HCEC 1CT (cell line): ENCODE measurements at places on chromosomes 7 and 10.

DNA sequence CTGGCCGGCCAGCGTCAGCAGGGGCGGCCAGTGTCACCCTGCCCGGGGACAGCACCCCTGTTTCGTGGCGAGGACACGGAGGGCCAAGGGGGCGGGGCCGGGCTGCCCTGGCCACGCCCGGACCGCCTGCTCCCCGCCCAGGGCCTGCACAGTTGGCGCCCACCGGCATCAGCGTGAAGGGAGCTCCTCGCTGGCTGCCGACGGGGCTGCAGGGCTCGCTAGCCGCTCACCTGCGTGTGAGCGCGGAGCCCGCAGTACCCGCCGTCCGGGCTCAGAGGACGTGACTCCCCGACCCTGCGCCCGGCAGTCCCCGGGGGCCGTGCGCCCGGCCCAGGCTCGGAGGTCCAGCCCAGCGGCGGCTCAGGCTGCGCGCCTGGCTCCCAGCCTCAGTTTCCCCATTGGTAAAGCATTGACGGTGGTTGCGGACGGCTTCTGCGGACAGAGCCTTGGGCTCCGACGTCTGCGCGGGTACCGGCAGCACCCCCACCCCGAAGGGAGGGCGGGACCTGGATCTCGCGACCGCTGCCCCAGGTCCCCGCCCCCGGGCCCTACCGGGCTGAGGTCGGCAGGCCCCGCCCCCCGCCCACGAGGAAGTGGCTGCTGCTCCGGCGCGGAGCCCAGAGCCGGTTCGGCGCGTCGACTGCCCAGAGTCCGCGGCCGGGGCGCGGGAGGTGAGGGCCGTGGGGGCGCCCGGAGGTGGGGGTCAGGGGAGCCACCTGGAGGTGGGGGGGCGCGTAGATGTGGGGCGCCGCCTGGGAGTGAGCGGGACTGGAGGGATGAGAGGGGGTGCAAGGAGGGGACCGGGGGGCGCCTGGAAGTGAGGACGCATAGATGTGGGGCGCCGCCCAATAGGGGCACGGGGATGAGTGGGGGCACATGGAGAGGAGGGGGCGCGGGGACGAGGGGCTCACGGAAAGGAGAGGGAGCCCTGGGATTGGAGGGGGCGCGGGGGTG is at the start of gene ARPC1B:
ARPC1B (plus strand) TSS at position 620 of the 954 bp plus-strand sequence. CDS start 10,985 bp downstream, outside the sequence.
- DNase-seq = peak; percentile 72

GRCh38 chr7:34612661-34613060 is 45.4 kb upstream of the NPSR1 start:
- no peak for DNase-seq

DNA sequence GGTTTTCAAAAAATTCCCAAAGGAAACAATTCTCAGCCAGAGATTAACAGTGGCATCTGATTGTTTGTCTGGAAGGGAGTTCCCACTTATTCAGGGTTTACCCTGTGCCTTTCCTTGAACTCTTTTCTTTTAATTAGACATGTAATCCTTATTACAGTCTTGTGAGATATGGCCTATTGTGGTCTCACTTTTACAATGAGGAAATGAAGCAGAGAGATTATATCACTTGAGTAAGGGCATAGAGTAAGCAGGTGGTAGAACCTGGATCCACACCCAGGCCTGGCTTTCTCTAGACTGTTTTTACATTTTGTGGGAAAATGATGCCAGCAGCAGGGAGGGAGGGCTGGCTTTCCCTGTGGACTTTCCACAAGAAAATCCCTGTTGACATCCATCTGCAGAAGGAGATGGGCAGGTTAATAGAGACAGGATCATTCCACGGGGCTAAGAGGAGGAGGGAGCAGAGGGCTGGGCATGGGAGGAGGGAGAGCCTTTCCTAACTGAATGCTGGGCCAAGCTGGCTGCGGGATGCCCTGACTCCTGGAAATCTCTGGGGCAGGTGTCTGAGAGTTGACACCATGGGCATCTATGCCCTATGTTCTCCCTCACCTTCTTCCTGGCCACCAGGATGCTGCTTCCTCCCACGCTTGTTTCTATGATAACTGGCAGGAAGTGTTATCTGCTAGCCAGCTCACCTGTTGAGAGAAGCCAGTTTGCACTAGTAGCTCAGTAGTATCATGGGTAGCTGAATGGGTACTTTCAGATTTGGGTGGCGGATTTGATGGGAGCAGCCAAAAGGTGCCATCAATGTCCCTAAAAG is 28.7 kb upstream of the ARHGAP22 start:
- no peak for DNase-seq

- no peak for DNase-seq
Measured at GRCh38 chr10:22679608-22680007, 34.8 kb downstream of the PIP4K2A start.

DNA sequence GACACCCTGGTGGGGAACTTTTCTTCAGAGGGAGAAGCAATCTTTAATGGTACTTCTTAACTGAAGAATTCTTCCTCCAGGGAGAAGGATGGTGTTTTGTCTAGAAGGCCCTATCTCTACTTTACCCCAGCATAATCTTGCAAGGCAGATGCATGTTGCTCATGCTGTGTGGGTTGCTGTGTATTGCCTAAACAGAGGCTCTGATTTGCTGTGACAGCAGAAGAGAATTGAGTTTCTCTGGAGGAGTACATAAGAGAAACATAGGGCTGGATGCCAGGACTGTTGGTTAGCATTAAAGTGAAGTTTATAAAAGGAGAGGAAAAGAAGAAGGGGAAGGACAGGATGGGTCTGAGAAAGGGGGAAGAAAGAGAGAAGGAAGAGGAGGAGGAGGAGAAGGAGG is 248.1 kb upstream of the HPS1 start:
- no peak for DNase-seq

DNA sequence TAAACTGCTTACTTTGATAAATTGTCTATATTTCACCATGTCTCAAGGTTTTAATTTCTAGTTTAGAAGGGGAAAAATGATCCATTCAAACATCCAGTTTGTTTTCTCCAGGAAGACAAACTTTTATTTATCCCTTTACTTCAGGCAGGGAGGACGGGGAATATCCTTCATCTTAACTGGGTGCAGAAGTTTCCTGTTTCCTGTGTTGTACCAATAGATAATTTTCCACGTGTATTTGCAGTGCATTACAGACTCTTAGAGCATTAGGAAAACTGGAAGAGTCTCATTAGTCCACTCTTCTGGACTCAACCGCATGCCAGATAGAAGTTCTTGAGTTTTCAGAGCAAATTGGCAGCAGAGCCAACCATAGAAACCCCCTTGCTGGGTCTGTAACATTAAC is 39.4 kb upstream of the PIP4K2A start:
- no peak for DNase-seq

GRCh38 chr7:108324053-108325038 is 131.9 kb downstream of the NRCAM start:
- no peak for DNase-seq

DNA sequence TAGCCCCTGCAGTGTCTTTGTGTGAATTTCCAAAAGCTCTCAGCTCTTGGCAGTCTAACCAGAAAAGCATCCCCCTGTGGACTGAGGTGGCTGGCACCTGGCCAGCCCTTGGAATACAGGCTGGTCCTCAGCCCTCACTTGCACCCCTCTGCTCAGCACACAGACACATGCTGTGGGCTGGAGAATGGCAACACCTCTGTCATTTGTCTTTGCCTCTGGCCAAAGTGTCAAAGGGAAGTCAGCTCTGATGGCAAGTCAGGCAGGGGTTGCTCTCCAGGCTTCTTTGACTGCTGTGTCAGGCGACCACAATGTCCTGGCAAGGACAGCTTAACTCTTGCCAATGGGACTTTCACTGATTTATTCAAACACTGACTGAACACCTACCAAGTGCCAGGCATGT is 724.8 kb downstream of the INHBA start:
- DNase-seq = no peak

GRCh38 chr10:104835422-104835821 is 194.3 kb downstream of the SORCS3 start:
- no peak for DNase-seq

- no peak for DNase-seq
Measured at GRCh38 chr7:155418941-155419755, 38.8 kb upstream of the EN2 start.

GRCh38 chr10:26737730-26738129 is 40.2 kb downstream of the PDSS1 start:
- DNase-seq = no peak

DNA sequence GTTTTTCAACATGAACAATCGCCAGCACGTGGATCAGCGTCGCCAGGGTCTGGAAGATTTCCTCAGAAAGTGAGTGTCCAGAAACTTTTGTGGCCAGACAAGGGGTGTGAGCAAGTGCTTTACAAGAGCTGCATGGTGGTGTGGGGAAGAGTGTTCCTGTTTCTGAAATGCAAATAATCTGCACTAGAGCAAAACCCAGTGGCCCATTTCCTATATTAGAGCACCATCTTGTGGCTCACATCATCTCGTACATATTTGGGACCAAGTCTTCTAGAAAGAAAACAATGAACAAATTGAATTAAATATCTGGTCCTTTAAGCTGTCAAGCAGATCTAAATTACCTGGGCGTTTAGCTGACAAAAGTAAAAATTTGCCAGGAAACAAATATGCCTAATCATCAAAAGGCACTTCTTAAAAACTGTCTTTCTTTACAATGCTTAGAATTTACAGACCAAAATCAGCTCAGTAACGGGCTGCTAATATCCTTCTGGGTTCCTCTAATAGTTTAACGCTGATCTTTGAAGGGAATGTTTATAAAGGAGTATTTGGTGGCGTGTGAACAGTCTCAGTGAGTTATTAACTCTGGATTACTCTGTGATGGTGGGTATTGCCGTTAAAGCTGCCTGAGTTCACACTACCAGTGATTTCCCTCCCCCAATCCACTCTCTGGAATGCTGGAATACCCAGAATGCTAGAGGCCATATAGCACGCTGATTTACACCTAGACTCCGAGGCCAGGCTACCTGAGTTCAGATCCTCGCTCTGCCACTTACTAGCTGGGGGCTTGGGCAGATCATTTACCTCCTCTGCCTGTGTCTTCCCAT is 73.6 kb downstream of the SNX10 start:
- DNase-seq = peak; percentile 65

DNA sequence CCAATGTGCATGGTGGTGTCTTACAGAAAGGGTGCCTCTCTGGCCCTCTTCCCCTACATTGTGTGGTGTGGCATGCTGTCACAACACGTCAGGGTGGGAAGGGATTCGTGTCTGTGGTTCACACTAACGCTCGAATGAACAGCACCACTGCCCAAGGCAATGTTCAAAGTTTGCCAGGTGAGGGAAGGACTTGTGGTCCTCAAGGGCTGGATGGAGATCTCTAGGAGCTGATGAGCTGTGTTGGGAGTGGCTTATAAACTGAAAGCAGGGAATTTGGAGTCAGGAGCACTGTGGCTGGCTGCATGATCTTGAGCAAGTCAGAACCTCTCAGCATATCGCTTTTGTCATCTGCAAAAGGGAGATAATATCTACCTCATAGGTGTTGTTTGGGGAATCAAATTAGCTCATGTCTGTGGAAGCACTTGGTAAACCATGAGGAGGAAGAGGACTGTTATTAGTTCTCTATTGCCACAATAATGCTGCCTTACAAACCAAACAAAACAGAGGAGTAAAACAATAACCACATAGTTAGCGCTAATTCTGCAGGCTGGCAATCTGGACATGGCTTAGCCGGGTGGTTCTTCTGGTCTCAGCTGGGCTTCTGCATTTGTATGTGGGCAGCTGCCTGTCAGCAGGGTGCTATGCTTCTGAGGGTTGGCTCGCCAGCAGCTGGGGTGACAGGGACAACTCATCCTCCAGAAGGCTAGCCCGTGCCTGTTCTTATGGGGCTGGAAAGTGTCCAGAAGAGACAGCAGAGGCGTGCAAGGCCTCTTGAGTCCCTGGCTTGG is 22.9 kb upstream of the C10orf105 start:
- no peak for DNase-seq

- no peak for DNase-seq
Measured at GRCh38 chr7:72249106-72249505, 163.0 kb downstream of the CALN1 start.

GRCh38 chr7:29287366-29287765 is 92.8 kb downstream of the CHN2 start:
- peak; percentile 76 for DNase-seq

DNA sequence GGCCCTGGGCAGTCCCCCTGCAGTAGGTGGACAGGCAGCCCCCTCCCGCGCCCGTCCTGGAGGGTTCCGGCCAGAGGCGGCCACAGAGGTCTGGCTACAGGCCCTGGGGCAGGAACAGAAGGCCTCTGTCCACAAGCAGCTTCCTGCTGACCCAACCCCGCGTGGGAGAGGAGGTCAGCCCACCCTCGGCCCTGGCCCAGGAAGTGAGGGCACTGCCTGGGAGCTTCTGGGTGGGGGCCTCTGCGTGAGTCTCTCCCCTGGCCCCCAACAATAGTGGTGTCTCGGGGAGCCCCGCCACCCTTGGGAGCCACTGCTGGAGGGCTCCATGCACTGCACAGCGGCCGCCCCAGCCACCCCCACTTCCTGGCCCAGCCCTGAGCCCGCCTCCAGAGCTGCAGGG is 4.7 kb downstream of the MICALL2 start:
- no peak for DNase-seq

DNA sequence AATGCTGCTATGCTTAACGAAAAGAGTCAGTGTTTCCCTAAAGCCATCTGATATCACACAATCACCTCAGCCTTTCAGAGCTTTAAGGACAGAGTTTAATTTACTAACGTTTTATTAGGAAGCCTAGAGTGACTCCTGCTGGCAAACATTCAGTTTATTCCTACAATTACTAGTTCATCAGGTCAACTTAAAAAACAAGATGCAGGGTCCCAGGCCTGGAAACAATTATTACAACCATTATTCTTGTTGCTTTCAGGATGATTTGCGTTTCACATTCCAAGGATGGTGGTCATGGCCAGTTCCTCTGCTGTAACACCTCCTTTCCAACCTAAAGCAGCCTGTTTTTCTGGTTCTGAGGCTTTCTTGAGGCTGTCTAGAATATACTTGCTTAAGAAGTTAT is 1.5 kb upstream of the FAM53B start:
- DNase-seq = peak; percentile 39

GRCh38 chr10:71613261-71613777 is 106.3 kb downstream of the C10orf105 start:
- DNase-seq = no peak

GRCh38 chr7:84624927-84625326 is 430.3 kb upstream of the SEMA3A start:
- no peak for DNase-seq

GRCh38 chr7:89926701-89927100 is 227.6 kb upstream of the STEAP1 start:
- DNase-seq = no peak

DNA sequence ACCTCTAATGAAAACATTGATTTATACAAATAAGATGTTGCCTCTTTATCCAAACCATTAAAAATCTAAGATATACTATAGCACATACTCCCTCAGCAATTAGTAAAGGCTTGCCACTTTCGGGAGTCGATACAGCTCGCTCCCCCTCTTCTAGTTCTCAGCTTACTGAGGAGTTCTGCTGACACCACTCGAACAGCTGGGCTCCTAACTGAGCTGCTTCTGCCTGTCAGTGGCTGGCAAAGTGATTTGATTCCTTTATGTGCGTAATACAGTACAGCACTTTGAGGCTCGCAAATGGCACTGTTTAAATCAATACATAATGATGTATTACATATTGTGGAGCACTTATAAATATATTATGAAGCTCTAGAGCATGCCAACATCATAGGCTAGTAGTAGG is 241.8 kb downstream of the CREB5 start:
- DNase-seq = no peak
